ENCODE measurements at places on chromosomes 4 and X. TPM values are rescaled to one million over a fixed set of nuclear protein-coding genes. Genes with fewer than 3 reads are reported as not detected.

Gene CXXC4
- 18.9 TPM for total RNA-seq

GRCh38 chrX:15755091-15755490, 17.0 kb downstream of the CA5B start:
- H3K4me3 ChIP-seq: no peak overlapping the region
- no peaks in the 10 kb centered on the region for H3K36me3 ChIP-seq
- H3K27me3 ChIP-seq: no peaks in the 10 kb centered on the region

- DNase-seq: no peak
- no peak overlapping the region for H3K27ac ChIP-seq
- peaks cover 31% of the 10 kb centered on the region for H3K4me1 ChIP-seq
- no peaks in the 10 kb centered on the region for H3K36me3 ChIP-seq
- H3K27me3 ChIP-seq: peaks cover 46% of the 10 kb centered on the region
These were observed 3.4 kb downstream of the GRID2 start for GRCh38 chr4:92307181-92307580.

- peaks cover 49% of the 10 kb centered on the region for H3K27me3 ChIP-seq
- peaks cover 6% of the 10 kb centered on the region for H3K4me1 ChIP-seq
- H3K4me3 ChIP-seq: peak within 1 kb of the TSS; percentile 88
- peak; percentile 57 for DNase-seq
- no peak within 1 kb of the TSS for H3K27ac ChIP-seq
These were observed at the start of gene STBD1 for GRCh38 chr4:76305971-76306881. Gene STBD1 (plus strand): TSS chr4:76306733. CDS start chr4:76306770, 37 bp downstream.

- no peaks in the 10 kb centered on the region for H3K36me3 ChIP-seq
- H3K4me3 ChIP-seq: no peak overlapping the region
- no peak overlapping the region for H3K27ac ChIP-seq
- DNase-seq: no peak
These were observed 34.1 kb downstream of the GPAT3 start for GRCh38 chr4:83569987-83570386.

- no peak overlapping the region for H3K4me3 ChIP-seq
- no peak for DNase-seq
- no peak overlapping the region for H3K27ac ChIP-seq
- H3K27me3 ChIP-seq: no peaks in the 10 kb centered on the region
- H3K36me3 ChIP-seq: peaks cover 2% of the 10 kb centered on the region
These were observed 7.3 kb upstream of the GLOD5 start for GRCh38 chrX:48754238-48754637.

DNA sequence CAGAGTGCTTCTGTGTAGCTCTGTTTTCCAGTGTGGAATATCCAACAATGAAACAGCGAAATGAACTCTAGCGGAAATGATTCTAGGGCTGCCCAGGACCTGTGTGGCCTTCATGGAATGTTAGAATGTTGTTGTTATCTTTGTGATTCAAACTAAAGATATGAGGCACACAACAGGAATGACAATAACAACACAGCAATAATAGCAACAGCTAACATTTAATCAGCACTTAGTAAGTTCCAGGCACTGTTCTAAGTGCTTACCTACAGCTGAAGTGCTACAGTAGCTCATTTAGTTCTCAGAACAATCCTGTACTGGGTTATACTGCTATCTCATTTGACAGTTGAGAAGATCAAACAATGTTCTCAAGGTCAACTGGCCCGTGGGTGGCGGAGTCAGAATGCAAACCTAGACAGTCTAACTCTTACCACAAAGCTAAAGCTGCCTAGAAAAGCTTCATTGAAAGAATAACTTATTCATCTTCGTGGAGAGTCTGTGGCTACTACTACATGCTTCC, 63.7 kb downstream of the MAML3 start:
- H3K4me3 ChIP-seq: no peak overlapping the region
- H3K27me3 ChIP-seq: no peaks in the 10 kb centered on the region
- DNase-seq: no peak
- no peak overlapping the region for H3K27ac ChIP-seq
- H3K36me3 ChIP-seq: peaks cover 3% of the 10 kb centered on the region

Gene RBM46
- total RNA-seq: not detected

GRCh38 chrX:22526339-22526738, 253.6 kb downstream of the CBLL2 start:
- no peak for DNase-seq
- no peak overlapping the region for H3K27ac ChIP-seq
- no peaks in the 10 kb centered on the region for H3K4me1 ChIP-seq
- no peak overlapping the region for H3K4me3 ChIP-seq

- H3K4me1 ChIP-seq: peaks cover 5% of the 10 kb centered on the region
- H3K36me3 ChIP-seq: peaks cover 16% of the 10 kb centered on the region
- H3K27ac ChIP-seq: no peak overlapping the region
- DNase-seq: no peak
- no peaks in the 10 kb centered on the region for H3K27me3 ChIP-seq
These were observed 82.4 kb upstream of the TFDP3 start for GRCh38 chrX:133300591-133300990.

GRCh38 chr4:2275546-2276251, 13.8 kb upstream of the MXD4 start:
- DNase-seq: no peak
- H3K27me3 ChIP-seq: no peaks in the 10 kb centered on the region
- no peak overlapping the region for H3K27ac ChIP-seq
- H3K4me3 ChIP-seq: no peak overlapping the region
- no peaks in the 10 kb centered on the region for H3K4me1 ChIP-seq

DNA sequence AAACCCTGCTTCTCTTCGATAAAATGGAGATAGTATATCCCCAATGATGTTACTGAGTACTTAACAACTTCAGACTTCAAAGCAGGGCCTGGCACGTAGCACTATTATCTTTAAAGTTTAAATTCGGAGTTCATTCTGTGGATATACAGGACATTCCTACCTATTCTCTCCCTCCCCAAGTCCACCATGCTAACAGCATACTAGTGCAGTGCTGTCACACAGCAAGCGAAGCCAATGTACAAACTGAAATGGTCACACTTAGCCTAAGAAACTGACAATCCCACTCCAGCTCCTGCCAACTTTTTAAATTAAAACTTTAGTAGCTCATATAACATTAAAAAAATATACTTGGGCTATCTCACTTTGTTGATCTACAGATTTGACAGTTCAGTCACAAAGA, 1.2 kb upstream of the DNAJB14 start:
- peaks cover 46% of the 10 kb centered on the region for H3K4me1 ChIP-seq
- peaks cover 6% of the 10 kb centered on the region for H3K27me3 ChIP-seq
- peaks cover 24% of the 10 kb centered on the region for H3K36me3 ChIP-seq

DNA sequence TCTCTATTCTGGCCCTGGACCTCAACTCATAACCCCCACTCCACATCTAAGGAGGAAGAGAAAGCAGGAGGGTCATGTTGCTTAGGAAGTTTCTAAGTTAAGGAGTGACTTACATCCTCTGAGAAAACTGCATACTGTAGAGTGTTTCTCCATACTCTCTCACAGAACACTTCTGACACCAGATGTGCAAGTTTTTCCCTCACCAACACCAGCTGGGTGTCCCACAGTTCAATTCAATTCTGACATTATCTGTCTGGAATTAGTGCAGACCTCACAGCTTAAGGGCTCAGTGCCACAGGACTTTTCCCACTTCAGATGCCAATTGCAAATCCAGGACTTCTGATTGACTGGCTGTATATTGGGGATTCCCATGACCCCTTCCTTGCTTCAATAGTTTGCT, 89.0 kb upstream of the SFRP2 start:
- no peak overlapping the region for H3K4me3 ChIP-seq
- H3K27me3 ChIP-seq: no peaks in the 10 kb centered on the region
- peaks cover 4% of the 10 kb centered on the region for H3K4me1 ChIP-seq
- H3K36me3 ChIP-seq: peaks cover 34% of the 10 kb centered on the region
- H3K27ac ChIP-seq: no peak overlapping the region

GRCh38 chrX:29196501-29196900, 609.3 kb downstream of the IL1RAPL1 start:
- no peak overlapping the region for H3K27ac ChIP-seq
- H3K27me3 ChIP-seq: no peaks in the 10 kb centered on the region
- DNase-seq: no peak

GRCh38 chrX:23993012-23993633, 33.9 kb downstream of the KLHL15 start:
- no peaks in the 10 kb centered on the region for H3K27me3 ChIP-seq
- H3K27ac ChIP-seq: no peak overlapping the region
- no peak overlapping the region for H3K4me3 ChIP-seq
- H3K4me1 ChIP-seq: no peaks in the 10 kb centered on the region
- DNase-seq: no peak

DNA sequence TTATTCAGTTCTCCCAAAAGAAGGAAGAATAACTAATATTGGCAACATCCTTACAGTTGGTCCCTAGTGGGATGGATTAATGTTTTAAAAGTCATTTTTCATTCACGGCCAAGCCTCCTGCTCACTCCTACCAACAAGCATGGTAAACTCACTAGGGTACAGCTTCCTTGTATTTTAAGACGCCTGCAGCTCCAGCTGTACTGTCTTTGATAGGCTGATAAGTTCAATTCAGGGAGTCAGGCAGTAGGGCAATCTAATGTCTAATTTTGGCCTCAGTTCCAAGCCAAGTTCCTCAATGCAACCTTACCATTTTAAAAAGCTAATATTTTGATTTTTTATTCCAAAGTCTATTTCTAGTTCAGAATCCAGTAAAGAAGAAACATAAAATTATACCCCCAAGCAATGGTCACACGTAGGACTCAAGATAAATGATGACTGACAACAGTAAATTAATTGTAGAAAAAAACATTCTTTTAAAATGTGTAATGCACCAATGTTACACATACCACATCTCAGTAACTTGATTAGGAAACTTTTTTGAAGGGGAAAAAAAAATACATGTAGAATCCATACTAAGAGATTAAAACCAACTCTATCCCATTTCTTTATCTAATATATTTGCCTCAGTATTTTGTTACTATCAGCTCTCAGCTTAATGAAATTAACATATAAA, 9.3 kb downstream of the LCORL start:
- peaks cover 26% of the 10 kb centered on the region for H3K4me1 ChIP-seq
- H3K27ac ChIP-seq: no peak overlapping the region
- peaks cover 5% of the 10 kb centered on the region for H3K36me3 ChIP-seq
- DNase-seq: no peak

- no peak overlapping the region for H3K4me3 ChIP-seq
- no peaks in the 10 kb centered on the region for H3K27me3 ChIP-seq
- DNase-seq: no peak
- H3K4me1 ChIP-seq: no peaks in the 10 kb centered on the region
These were observed 58.1 kb downstream of the SLC30A9 start for GRCh38 chr4:42048394-42048793.

- no peak for DNase-seq
- no peak overlapping the region for H3K4me3 ChIP-seq
- H3K4me1 ChIP-seq: no peaks in the 10 kb centered on the region
- H3K27ac ChIP-seq: no peak overlapping the region
- no peaks in the 10 kb centered on the region for H3K27me3 ChIP-seq
- peaks cover 48% of the 10 kb centered on the region for H3K36me3 ChIP-seq
These were observed 307.0 kb downstream of the ANK2 start for GRCh38 chr4:113356453-113356852.

Gene SMR3B
- total RNA-seq: not detected

Gene AKAP4
- not detected for total RNA-seq

DNA sequence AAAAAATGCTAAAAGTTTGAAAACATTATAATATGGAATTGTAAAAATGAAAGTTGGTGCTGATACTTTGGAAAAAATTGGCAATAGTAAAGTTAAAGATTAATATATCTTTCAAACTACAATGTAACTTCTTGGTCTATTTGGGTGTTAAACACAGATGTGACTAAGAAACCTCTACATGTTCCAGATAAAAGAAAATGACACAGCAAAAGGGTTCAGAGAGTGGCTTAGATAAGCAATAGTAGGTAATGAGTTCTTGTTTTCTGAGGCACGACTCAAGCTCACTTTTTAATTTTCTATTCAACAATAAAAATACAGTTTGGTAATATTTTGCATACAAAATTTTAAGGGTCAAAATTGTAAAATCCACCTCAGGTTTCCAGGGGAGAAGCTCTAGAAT, 292.7 kb downstream of the GALNTL6 start:
- no peak overlapping the region for H3K27ac ChIP-seq
- no peaks in the 10 kb centered on the region for H3K36me3 ChIP-seq
- H3K4me3 ChIP-seq: no peak overlapping the region

Gene UNC5C
- total RNA-seq: 6.5 TPM

GRCh38 chrX:97846718-97847237, 963.1 kb downstream of the RPA4 start:
- no peak for DNase-seq
- peaks cover 61% of the 10 kb centered on the region for H3K36me3 ChIP-seq
- no peaks in the 10 kb centered on the region for H3K4me1 ChIP-seq

DNA sequence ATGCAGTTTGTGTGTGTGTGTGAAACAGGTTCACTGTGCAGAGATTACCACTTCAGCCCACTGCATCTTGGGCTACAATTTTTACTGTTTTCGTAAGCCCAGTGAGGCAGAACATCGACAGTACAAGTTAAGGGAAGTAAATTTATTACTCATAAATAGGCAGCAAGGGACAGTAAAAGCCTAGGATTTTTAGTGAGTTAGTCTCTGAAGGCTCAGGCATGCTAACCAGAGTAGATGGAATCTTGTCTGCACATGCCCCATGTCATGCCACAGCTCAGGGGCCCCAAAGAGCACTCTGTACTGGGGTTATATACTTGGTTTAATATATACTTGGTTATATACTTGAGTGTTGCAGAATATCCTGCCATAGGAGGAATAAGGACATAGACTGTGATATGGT, 825.7 kb downstream of the TECRL start:
- H3K27ac ChIP-seq: no peak overlapping the region
- H3K4me3 ChIP-seq: no peak overlapping the region
- DNase-seq: no peak
- H3K27me3 ChIP-seq: no peaks in the 10 kb centered on the region
- H3K36me3 ChIP-seq: no peaks in the 10 kb centered on the region
- H3K4me1 ChIP-seq: no peaks in the 10 kb centered on the region

DNA sequence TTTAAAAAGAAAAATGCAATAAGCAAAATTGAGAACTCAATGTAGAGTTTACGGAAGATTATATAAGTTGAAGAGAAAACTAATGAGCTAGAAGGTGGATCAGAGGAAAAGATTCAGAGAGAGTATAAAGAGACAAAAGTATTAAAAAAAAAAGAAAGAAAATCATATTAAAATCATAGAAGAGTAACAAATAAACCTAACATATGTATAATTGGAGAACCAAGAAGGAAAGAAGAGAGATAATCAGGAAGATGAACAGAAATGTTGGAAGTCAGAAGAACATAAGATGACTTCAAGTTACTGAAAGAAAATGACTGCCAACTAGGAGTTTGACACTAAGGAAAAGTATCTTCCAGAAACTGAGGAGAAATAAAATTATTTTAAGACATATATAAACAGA, 34.3 kb upstream of the ANTXR2 start:
- H3K36me3 ChIP-seq: peaks cover 3% of the 10 kb centered on the region
- no peak overlapping the region for H3K4me3 ChIP-seq
- no peak for DNase-seq
- no peaks in the 10 kb centered on the region for H3K4me1 ChIP-seq
- H3K27me3 ChIP-seq: no peaks in the 10 kb centered on the region
- no peak overlapping the region for H3K27ac ChIP-seq
